ENCODE measurements at places on chromosomes 1 and 21. TPM values are rescaled to one million over a fixed set of nuclear protein-coding genes. Genes with fewer than 3 reads are reported as not detected.

CIART gene
- 1.2 TPM for total RNA-seq

CD1B gene
- total RNA-seq, result not detected

LDLRAD1 gene
- total RNA-seq, result not detected

BCL2L15 gene
- total RNA-seq, result 0.59 TPM

UBAP2L gene
- total RNA-seq, result 94.1 TPM

Data from subcutaneous preadipocyte (primary cell).